ENCODE measurements at places on chromosomes 16 and 17.

DNA sequence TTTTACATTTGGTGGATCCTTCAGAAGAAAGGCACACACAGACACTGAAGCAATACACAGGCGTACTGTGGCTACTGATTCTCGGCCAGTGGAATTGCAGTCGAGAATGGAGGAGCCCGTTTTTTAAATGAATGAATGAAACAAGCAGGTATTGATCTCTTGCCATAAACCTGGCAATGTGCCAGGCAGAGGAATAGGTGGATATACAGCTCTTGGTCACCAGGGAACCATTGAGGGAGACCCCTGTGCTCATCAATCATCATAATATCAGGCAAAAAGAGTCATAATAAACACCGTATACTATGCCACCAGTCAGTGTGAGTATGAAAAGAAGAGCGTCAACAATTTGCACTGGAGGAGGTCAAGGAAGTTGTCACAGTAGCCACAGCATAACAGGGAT, 140.3 kb upstream of the FOXF1 start:
- DNase-seq: no peak

GRCh38 chr17:45852535-45853297, 8.0 kb downstream of the SPPL2C start:
- peak; percentile 24 for DNase-seq

DNA sequence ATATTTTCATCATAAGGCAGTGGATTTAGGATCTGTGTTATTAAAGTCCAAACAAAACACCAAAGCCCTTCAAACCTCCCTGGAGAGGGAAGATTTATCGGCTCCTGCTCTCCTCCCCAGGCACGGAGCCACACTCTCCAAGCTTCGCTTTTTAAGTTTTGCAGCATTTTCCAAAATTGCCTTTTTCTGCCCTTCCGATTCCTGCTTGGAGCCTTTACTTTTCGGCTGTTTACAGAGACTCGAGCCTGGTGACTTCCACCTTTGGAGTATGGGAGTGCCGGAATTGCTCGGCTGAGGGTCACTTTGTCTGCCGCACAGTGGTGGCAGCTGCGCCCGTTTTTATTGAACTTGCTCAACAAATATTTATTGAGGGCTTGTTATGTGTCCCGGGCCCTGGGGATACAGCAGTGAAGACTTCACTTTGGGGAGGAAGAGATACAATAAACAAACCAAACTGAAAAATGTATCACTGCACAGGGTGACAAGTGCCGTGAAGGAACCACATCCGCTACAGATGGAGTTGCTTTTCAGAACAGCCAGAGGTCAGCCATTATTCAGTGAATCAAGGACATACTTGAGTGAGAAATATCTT, 185.5 kb downstream of the NTN1 start:
- DNase-seq: no peak

DNA sequence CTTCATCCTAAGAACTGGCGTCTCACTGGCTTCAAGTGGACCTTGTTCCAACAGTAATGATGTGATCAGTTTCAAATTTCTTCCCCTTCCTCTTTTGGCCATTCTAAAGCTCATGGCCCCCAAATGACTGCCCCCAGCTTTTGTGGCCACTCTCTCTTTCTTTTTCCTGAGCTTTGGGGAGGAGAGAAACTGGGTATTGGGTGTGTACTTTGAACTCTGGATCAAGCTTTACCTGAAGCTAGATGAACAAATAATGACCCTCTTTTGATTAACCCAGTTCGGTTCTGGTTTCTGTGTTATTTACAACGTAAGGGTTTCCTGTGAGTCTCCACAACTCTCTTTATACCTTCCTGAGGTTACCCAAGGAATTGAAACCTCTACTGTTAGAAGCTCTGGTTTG, 132.7 kb downstream of the FTO start:
- DNase-seq: no peak

DNA sequence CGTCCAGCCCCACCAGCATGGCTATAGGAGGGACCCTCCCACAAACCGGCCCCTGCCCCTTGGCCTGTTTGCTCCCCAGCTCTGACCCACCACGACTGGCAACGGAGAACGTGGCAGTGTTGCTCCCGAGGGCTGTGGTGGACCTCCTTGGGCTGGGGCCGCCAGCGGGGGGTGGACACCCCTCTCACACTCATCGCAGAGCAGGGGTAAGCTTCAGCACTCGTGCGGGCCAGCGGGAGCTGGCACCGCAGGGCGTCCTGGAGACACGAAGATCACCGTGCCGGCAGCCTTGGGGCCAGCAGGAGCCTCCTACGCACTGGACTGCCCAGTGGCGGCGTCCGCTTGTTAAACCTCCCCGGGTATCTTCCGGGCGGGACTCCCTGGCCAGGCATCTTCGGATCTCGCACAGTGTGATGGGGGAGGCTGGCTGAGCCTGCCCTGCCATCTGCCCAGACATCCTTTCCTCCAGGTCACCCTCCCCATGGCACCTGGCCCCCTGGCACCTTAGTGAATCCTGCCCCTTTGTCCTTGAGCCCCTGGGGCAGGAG, 53.5 kb downstream of the ABR start:
- DNase-seq: no peak

GRCh38 chr16:2936436-2937011, 24.8 kb downstream of the FLYWCH1 start:
- DNase-seq: no peak

GRCh38 chr16:87436225-87437172, 44.4 kb downstream of the MAP1LC3B start:
- DNase-seq: no peak

GRCh38 chr17:30969989-30970830, 629 bp upstream of the RNF135 start:
- DNase-seq: peak; percentile 42

GRCh38 chr16:46720619-46721018, 27.5 kb downstream of the MYLK3 start:
- no peak for DNase-seq

DNA sequence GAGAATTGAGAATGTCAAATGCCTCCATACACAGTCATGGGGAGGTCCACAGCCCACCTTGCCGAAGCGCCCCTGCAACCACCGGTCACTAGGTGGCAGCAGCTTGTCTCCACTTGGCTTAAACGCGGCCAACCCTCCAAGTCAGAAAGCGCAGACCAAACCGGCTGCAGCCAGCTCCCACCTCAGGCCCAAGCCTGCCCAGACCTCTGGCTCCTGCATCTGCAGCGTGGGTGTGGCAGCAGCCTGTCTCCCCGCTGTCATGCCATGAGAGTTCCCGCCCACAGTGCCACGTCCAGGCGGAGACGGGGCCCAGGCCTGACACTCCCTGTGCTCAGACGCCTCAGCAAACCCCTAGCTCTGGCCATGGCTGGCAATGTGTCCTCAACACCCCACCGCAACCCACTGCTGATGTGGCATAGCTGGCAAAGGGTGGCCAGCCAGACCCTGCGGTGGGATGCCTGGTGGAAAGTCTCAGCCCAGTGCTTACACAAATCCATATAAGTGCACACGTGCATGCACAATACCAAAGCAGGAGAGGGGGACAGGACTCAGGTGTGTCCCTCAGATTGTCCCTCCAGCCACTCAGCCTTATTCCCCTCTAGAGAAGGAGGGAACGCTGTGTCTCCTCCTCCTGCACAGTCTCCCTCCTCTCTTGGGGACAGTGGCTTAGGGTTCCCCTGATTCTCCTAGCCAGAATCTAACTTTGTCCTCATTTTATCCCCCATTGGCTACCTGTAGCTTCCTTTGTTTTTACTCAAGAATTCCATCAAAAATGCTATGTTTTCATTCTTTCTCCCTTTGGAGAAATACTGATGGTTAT, 10.9 kb downstream of the COPZ2 start:
- DNase-seq: peak; percentile 71

DNA sequence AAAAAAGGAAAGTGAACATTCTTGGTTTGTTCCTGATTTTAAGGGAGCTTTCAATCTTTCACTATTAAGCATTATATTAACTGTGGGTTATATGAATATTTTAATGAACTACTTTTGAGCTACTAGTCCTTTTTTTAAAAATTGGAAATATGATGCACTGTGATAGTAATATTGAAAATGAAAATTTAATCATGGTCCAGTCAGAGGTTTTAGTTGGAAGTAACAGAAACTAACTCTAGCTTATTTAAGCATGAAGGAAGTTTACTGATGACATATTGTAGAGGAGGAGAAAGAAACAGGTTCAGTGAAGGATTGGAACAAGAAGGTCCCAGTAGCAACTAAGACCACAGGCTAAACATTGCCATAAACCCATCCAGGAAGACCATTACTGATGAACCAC, 20.8 kb upstream of the TMIGD1 start:
- DNase-seq: no peak

- no peak for DNase-seq
Observed at GRCh38 chr16:74769586-74770190, 4.9 kb downstream of the FA2H start.

Data from CD4-positive, alpha-beta T cell treated with Interferon gamma for 1 hour (primary cell).